NCI-H1092 treated with DMSO at 0.1 percent for 48 hours (cell line): ENCODE measurements at places on chromosomes 3 and 15.
A peak's percentile ranks its signal among the peaks of the same experiment; 100 is the strongest.

GRCh38 chr15:78179286-78179840 lies 30.2 kb downstream of the IDH3A start:
- DNase-seq: no peak

DNA sequence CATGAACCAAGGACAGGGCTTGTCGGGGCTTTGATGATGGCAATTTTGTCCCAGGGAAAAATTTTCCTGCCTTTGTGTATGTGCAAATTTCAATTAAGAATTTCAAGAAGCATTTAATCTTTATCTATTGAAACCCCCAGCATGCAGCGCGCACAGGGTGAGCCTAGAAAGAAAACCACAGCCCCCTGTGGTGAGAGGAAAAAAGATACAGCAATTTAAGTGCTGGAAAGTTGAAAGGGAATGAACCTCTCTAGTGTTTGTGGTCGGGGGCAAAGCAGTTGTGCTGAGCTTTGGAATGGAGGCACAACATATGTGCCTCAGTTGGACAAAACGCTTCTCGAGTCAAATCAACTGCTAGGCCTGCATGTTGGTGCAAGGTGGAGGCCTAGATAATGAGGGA lies 111.8 kb upstream of the C15orf61 start:
- peak; percentile 7 for DNase-seq

DNA sequence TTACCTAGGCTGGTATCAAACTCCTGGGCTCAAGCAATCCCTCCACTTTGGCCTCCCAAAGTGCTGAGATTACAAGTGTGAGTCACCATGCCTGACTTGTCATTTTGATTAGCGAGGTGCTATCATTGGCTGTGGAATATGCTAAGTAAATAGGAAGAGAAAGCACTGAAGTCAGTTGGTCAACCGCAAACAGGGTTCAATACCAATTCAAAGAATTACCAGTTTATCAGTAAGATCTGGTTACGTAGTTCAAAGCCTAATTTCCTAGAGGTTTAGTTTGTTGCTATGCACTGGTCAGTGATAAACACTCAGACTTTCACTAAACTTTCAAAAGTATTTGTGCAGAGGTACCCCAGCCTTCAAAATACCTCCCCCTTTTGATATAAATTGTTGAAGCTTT lies 29.5 kb downstream of the GLB1 start:
- no peak for DNase-seq

GRCh38 chr3:48356419-48356818 lies 15.6 kb upstream of the FBXW12 start:
- DNase-seq: no peak

GRCh38 chr3:186516646-186517045 lies 27.5 kb downstream of the CRYGS start:
- DNase-seq: no peak

- DNase-seq: no peak
These were observed 9.5 kb downstream of the MAPK6 start for GRCh38 chr15:52028431-52029093.

GRCh38 chr15:47299846-47300434 lies 417.4 kb upstream of the SEMA6D start:
- DNase-seq: peak; percentile 32

GRCh38 chr3:174216946-174217718 lies 642.0 kb upstream of the NAALADL2 start:
- DNase-seq: no peak

- DNase-seq: no peak
These were observed 92.1 kb downstream of the XRN1 start for GRCh38 chr3:142355692-142356091.

- DNase-seq: no peak
These were observed 172.2 kb upstream of the ICE2 start for GRCh38 chr15:60651101-60651500.

DNA sequence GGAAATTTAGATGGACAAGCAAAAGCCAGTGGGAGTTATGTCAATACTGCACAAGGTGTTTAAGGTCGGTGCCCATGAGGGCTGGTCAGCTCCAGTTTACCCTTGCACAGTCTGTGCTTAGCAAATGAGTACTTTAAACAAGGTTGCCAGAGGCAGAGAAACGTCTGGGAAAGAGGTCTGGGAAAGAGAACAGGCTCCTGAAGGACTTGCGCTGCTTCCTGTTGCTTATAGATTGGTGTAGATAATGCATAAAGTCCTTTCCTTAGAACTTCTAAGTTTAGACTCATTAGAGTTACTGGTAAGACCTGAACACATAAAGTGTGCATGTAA lies 162.6 kb upstream of the P2RY1 start:
- no peak for DNase-seq

DNA sequence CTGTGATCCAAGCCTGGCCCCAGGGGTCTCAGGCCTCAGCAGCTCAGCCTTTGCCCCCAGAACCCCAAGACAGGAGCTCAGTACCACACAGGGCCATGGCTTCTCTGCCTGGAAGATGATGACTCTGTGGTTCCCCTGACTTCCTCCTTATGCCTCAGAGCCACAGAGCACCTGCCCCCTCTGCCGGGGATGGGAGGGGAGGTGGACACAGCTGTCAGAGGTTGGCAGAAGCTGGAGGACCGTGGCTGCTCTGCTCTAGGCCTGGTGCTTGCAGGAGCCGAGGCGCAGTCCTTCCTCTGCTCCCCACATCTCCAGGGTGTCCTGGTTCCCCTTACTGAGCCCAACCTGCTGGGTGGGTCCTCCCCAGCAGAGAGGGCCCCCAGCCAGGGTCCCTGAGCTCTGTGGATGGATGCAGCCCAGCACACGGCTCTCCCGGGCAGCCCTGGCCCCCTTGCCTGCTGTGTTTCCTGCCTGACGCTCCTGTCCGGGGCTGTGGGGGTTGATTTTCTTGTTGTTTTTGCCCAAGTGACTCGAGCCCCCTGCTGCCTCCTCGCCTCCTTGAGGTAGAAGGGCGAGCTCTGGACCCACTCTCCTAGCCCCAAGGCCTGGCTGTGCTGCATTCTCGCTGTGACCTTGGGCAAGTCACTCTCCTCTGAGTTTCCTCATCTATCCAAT lies 36.6 kb downstream of the PSTPIP1 start:
- DNase-seq: peak; percentile 30

DNA sequence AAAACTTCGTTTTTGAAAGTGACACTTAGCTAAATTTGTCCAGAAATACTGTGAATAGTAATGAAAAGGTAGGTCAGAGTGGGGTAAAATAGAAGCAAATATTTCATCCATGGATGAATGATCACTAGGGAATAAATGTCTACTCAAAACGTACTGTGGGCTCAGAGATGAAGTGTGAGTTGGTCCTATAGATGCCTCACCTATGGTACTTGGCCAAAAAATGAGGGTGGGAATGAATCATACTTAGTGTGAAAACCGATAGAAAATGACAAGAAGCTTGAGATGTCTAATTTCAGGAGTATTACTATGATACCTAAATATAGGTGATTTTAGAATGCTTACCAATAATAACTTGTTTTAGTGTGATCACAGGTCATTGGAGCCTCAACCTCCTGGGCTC lies 155.9 kb downstream of the GMNC start:
- no peak for DNase-seq

DNA sequence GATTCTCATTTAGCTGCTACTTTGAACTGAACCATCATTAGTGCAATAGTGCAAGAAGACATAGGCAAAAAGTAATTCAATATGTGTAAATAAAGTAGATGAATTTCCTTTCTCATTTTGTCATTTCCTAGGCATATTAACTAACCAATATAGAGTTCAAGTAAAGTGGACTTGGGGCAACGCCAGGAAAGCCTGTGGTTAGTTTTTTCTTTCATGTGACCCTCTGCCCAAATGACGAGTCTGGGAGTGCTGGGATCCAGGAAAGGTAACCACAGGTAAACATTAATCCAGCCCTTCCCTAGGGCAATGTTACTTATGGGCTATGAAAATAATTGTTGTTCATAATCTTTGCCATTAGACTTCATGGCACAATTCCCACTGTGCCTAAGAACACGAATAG lies 181.0 kb downstream of the VPS13C start:
- peak; percentile 33 for DNase-seq

- DNase-seq: no peak
These were observed 84.4 kb downstream of the CMSS1 start for GRCh38 chr3:99902091-99902490.

- no peak for DNase-seq
These were observed 412.7 kb downstream of the OCA2 start for GRCh38 chr15:27686369-27686768.

DNA sequence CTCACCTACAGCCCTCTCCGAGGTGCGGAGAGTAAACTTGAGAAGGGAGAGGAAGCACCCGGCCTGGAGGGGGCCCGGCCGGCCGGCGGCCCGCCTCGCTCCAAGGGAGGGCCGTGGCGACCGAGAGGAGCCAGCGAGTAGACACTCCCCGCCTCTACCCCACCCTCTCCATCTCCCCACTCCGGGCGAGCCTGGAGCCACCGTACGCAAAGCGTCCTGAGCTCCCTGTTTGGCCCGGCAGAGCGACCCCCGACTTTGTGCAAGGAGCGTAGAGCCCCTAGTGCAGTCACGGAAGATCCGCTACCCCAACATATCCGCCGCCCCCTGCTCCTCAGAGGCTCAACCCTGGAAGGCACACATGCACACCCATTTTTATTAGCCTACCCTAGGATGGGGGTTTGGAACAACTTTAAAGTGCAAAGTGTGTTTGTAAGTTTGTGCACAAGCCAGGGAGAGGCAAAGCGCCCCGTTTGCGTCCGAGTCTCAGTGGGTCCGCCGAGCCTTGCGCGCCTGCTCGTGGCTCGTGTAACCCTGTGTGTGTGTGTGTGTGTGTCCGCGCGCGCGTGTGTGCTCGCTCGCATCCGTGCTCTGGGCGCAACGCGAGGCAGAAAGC lies 508 bp upstream of the SMAD6 start:
- DNase-seq: peak; percentile 12

DNA sequence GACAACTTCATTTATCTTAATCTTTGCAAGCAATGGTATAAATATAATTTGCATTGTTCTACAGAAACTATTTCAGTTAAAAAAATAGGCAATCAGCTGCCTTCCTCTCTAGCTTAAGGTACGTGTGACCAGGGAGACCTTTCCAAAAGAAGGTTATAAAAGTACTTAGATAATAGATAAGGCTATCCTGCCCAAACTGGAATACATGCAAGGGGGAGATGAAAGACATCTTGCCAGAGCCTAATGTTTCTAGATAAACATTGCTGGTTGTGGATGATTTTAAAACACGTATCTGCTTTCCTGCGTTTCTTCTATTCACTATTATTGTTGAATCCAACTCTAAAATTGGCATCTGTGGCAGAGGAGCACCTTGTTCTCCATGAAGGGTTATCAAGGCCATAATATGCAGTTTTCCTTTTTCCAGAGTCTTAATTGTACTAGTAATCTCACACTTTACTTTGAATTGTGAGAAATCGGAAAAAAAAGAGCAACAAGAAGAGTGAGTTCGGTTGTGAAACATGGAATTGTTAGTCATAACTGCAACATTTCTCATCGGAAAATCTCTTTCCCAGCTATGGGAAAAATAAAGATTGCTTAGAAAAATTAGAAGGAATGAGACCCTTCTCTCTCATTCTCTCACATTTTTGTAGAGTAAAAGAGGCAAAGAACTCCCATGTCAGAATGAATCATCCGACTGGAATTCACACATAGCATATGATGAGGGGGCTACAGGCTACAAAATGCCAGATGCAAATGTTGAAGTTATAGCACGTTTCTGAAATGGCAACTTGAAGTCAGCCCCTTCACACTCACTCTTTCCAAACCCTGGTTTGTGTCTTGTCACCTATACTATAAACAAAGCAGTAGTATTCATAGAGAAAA lies 936.1 kb upstream of the NR2F2 start:
- DNase-seq: no peak

- DNase-seq: no peak
These were observed 2.6 kb upstream of the MDFIC2 start for GRCh38 chr3:70315021-70315420.

- DNase-seq: no peak
These were observed 252.9 kb upstream of the SOX2 start for GRCh38 chr3:181458857-181459256.

DNA sequence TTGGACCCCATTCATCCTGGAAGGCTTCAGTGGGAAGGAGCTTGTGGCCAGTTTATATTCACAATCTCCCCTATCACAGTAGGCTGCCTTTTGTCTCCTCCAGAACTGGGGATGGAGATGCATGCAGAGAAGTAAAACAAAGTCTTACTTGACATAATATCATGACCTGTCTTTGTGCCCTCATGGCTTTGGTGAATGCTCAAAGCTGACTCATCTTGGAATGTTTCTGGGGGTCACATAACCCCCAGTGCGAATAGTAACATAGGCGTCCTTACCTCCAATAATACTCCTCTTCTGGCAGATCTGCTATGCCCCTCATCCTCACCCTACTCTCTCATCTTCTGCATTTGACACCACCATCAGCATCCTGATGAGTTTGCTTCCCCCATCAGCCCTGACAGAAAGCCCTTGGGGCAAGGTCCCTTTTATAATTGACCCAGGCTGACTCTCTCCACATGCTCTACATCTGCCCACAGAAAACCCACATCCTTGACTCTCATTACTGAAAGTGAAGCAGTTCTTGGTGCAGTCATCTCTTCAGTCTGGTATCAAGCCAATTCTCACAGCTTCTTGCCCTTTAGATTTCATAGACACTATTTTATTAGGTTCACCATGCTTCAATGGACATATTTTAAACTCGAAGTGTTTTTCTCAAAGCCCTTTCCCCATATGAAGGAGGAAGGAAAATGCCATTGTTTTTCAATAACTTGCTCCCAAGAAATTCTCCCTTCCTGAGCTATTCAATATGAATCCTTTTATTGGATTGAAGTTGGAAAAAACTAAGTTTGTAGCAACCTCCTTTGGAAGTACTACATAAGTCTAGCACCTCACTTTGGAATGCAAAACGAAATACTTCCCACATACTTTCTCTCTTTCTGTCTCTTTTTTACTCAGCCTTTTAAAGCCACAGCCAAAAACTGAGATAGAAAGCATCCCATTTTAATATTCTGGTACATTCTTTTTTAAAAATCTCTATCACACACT lies 36.6 kb downstream of the OSTN start:
- no peak for DNase-seq

- peak; percentile 49 for DNase-seq
These were observed 745.6 kb downstream of the VGLL3 start for GRCh38 chr3:86245360-86245759.

- no peak for DNase-seq
These were observed 2.7 kb downstream of the RAB8B start for GRCh38 chr15:63191895-63192618.

DNA sequence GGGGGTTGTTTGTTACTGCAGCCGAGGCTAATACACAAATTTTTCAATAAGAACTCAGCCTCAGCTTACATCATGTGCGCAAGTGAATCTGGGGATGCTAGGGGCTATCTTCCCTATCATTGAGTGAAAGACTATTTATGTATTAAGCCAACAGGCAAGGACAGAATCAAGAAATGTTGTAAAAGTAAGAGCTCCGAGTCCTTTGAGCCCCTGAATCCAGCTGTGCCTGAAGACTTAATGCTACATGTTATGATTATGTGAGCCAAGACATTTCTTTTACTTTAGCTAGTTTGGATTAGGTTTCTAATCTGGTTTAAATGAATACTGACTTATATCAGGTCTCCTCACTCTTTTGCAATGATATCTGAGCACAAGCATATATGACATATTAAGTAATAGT lies 782.9 kb upstream of the CFAP20DC start:
- DNase-seq: no peak

GRCh38 chr3:194851254-194851653 lies 165.6 kb downstream of the FAM43A start:
- peak; percentile 60 for DNase-seq
